ENCODE measurements at places on chromosomes 5 and 9.

- DNase-seq = no peak
These were observed 89.3 kb downstream of the FEM1C start for GRCh38 chr5:115455301-115455707.

GRCh38 chr5:132283423-132284043 is 10.7 kb upstream of the SLC22A4 start:
- DNase-seq = no peak

- DNase-seq = peak; percentile 68
These were observed at the start of gene IL31RA for GRCh38 chr5:55850839-55851674. Gene IL31RA, plus strand, starts transcription at chr5:55851357. Its CDS starts 214 bp downstream, at chr5:55851571.

GRCh38 chr5:157350939-157351801 is 85.2 kb downstream of the CYFIP2 start:
- DNase-seq = no peak

GRCh38 chr5:164721656-164722055 is 1216.2 kb downstream of the MAT2B start:
- DNase-seq = no peak

DNA sequence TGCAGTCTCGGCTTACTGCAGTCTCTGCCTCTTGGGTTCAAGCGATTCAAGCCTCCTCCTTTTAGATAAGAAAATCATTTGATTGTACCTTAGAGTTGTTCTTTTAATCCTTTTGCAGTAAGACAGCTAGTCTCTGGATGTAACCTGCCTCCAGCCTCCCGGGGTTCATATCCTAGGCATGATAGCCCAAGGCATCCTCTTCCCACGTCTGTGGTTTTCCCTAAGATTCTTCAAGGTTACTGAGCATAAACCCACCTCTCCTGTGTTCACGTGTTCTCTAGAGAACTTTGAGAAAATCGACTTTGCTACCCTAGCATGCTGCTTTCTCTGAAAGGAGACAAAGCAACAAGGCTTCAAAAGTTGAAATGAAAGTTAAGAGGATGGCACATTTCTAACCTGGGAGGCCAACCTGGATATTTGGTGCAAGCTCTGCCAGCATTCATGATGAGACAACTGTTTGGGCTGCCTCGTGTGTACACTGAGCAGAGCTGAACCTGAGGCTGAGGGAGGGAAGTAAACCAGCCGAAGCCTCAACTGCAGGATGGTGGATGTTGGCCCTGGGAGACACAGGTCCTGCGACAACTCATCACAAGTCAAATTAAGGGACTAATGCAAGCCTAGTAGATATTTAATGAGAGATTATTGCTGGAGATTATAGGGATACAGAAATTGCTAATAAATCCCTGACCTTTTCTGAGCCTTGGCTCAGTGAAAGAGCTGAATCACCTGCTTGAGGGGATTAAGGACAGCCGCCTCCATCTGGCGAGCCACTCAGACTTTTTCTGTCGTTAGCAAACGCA is 261.8 kb downstream of the ARHGAP26 start:
- DNase-seq = no peak

- no peak for DNase-seq
These were observed 23.4 kb downstream of the NKD2 start for GRCh38 chr5:1032011-1032410.

- DNase-seq = no peak
These were observed 336.8 kb upstream of the SLC30A5 start for GRCh38 chr5:68757006-68757405.

DNA sequence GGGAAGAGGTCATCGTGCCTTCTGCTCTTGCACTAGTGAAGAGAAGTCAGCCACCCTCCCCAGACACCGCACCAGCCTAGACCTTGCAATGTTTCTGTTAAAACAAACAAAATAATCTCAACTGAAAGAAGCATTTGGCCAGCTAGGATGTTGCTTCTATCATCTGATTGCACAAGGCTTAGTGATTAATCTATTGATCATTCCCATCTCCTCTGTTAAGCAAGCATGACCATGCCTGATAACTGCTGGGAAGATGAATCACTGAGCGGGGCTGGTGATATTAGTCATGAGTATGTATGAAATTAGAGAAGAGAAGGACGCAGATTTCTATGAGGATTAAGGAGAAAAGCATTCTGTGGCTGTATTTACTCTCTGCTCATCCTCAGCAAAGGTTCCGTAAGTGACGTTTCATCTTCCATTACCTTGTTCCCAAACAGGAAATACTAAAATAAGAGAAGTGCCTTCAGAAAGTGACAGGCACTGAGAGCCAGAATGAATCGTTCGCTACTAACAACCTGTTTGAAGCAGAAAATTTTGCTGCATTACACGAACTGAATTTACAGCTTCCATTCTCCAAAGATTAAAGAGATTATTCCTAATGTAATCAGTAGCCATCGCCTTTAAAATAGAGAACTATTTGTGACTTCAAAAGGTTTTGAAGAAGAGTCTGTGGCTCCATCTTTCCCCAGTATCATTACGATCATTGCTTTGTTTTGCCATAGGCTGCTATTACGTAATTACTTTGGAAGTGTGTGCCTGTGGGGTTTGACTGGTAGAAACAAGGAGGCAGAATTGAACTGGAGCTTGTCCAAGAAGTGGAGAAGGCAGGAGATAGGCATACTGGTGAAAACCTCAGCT is 219.1 kb downstream of the MED10 start:
- no peak for DNase-seq

DNA sequence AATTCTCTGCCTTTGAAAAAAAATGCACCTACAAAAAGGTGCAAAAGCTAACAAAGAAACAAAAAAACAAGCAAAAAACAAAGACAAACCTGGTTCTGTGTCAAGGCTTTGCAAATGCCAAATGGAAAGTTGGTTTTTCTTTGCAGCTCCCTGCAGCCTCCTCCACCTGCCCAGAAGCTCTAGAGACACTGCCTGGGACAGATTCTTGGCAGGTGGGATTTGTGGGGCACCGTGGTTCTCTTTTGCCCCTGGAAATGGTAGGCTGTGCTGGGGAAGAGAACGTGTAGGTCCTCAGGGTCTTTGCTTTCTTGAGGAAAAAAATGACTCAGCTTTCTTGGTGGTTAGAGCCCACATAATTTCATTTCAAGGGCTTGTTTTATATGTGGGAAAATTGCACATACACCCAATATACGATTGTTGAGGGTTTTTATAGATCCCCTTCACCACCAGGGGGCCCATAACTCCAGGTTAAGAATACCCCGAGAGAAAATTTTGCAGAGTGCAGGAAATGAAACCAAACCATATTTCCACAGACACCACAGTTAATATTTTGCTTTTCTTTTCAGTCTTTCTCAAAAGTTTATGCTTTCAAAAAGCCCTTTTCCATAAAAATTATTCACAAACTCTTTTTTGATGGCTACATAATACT is 58.7 kb downstream of the NXNL2 start:
- peak; percentile 34 for DNase-seq

- no peak for DNase-seq
These were observed 13.4 kb downstream of the ZBED3 start for GRCh38 chr5:77073667-77074066.

GRCh38 chr9:116497095-116497890 is 189.8 kb upstream of the TRIM32 start:
- no peak for DNase-seq

DNA sequence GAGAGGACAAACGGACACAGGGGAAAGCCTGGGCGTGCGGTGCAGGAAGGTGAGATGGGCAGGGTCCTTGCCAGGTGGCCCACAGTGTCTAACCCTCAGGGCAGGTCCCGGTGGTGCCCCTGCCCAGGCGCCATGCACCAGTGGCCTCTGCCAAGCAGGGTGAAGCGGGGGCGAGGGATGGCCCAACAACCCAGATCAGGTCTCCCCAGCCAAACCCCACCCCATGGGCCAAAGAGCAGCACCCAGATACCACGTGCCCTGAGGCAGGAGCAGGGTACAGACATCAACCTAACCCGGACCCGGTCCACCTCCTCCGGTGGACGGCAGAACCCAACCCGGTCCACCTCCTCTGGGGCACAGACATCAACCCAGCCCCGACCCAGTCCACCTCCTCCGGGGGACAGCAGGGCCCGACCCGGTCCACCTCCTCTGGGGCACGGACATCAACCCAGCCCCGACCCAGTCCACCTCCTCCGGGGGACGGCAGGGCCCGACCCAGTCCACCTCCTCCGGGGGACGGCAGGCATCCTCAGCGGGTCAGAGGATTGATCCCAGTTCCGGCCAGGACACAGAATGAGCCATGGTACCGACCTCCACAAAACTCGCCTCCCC is 12.8 kb downstream of the SLC12A7 start:
- no peak for DNase-seq

DNA sequence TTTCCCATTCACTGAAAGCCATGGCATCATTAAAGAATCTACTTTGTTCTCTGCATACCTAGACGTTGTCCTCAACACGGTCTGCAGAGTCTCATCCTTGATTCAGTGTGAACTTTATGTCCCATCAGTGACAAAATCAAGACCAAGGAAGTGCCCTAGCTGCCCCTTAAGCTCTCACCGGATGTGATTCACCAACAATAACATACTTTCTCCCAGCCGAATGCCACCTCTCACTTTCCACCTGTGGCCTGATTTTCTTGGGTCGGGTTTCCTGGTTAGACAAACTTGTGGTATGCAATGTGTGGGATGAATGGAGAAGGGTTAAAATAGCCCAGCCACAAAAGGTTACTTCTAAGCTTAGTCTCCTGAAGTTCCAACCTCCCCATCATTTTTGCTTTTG is 145.3 kb upstream of the PAPPA start:
- DNase-seq = peak; percentile 70

GRCh38 chr9:38372762-38373619 is 19.5 kb upstream of the ALDH1B1 start:
- DNase-seq = no peak

DNA sequence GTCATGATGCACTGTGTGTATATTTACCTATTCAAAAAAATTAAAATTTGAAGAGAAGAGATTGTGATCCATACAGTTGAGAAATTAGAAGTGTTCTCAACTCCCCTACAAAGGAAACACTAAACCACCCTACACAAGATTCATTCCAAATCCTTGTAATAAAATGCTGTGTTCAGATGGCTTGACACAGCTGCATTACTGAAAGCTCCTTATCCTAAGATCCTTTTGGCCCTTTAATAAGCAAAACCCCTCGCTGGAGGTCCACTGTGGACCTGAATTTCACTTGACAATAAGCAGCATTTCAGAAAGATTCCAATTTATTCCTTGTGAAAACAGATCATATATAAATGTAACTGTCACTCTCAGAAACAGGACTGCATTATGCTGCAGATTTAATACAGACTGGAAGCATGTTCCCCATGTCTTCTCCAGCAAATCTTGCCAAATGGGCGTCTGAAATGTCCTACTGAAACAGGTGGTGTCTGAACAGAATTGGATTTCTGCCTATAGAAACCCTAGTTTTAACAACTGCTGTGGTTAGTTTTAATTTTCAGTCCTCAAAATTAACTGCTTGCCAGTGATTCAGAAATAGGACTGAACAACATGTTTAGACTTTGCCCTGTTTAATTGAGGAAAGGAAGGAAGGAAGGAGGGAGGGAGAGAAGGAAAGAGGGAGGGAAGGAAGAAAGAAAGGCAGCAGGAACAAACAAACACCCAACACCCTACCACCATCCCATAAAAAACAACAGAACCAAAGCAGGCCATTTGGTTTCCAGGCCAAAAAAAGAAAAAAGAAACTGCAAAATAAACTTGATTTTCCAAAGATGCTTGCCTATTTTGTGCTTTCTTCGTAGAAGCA is 179.6 kb downstream of the MLLT3 start:
- no peak for DNase-seq

DNA sequence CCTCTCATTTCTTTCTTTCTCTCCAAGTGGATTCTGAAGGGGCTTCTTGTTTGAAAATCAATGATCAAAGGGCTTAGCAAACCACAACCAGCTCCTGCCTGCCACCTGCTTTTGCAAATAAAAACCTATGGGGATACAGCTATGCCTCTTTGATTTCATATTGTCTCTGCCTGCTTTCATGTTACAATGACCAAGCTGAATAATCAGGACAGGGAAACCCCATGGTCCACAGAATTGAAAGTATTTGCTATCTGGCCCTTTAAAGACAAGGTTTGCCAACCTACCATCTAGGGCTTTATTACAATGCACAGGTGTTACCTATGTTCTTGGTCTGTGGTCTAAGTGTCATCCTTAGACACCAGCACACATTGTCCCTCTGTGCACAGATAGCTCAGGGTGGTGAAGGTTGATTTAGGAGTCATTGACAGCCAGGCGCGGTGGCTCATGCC is 28.8 kb upstream of the PLIN2 start:
- DNase-seq = no peak

DNA sequence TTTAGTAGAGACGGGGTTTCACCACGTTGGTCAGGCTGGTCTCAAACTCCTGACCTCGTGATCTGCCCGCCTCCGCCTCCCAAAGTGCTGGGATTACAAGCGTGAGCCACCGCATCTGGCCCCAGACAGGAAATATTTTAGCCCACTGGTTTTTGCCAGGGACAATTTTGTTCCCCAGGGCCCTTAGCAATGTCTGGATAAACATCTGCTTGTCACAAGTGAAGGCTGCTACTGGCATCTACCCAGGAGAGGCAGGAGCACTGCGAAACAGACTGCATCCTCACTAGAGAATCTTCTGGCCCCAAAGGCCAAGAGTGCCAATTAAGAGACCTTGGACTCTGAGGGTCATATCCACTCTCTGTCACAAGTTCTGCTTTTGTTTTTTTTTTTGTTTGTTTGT is 2.4 kb upstream of the TPRN start:
- no peak for DNase-seq

- DNase-seq = no peak
These were observed 12.4 kb upstream of the TMC1 start for GRCh38 chr9:72509053-72509452.

DNA sequence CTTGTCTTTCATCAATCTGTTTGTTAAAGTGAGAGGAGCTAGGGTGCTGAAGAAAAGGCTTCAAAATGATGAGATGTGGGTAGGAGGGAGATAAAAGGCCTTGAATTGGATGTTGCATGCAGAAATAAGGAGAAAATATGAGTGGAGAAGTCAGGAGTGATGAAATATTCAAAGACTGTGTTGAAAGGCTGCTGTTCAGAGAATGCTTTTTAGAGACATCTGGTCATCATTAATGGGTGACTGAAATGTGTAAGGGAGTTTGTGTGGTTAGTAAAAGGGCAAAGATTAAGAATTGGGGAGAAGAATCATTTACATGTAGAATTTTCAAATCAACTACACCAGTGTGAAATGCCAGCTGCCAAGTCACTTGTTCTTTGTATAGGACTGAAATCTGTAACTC is 383.9 kb downstream of the MAT2B start:
- no peak for DNase-seq

DNA sequence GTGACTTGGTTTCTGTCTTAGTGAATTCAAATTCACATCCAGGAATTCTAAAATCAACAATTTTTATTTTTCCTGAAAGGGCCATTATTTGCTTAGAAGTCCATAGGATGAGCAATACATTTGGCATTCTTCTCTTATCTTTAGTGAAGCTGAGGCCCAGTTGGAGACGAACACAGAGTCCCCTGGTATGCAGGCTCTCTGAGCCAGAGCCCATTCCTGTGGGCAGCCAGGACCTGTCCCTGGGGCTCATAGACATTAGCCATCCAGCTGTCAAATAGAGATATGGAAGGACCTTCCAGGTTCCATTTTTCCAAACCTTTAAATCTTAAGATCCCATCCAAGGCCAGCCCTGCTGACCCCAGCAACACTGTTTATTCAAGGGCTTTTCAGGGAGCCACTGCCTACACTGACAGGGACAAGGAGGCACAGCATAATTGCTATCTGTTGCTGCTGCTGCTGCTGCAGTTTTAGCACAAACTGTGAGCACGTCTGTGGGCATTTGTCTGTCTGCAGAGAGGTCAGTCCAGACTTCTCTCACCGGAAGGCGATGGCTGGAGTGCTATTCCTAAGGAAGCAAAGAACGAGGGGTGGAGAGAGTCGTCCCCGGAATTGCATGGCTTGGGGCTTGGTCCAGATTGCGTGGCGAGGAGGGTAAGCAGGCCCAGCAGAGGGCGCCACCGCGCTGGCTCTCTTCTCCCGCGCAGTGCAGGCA is 639.0 kb downstream of the CCDC171 start:
- DNase-seq = peak; percentile 16
